ENCODE measurements at places on chromosomes 4 and X. TPM values are rescaled to one million over a fixed set of nuclear protein-coding genes. Genes with fewer than 3 reads are reported as not detected.

Gene USP9X
- 90.3 TPM for total RNA-seq

GRCh38 chrX:65300104-65300809 is 234.3 kb downstream of the LAS1L start:
- no peak for DNase-seq

- no peak for DNase-seq
These were observed 179.0 kb downstream of the DHX15 start for GRCh38 chr4:24405341-24405740.

- no peak for DNase-seq
These were observed 711.8 kb upstream of the FAM241A start for GRCh38 chr4:111433441-111433840.

Gene SMPX
- total RNA-seq = not detected

Measured in CD8-positive, alpha-beta T cell (primary cell).